Amygdala (tissue), 56 donors: ENCODE measurements at places on chromosomes 7 and 10.

GRCh38 chr7:105256761-105257231 lies 131.9 kb downstream of the SRPK2 start:
- DNase-seq, result no peak

DNA sequence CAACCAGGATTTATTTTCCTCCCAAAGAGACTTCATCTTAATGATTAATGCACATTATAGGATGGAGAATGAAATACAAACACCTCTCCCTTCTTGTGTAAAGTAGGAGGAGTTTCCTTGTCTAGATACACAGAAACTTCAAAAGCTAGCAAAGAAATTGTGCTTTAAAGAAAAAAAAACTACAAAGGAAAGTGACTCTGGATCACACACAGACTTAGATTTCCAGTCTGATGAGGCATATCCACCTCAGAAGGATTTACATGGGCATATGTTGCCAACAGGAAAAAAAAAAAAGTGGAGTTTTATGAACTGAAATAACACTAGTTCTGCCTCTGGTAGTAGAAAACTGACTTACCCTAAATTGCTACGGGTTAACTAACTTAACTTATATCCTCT lies 449.6 kb downstream of the KCNMA1 start:
- no peak for DNase-seq

DNA sequence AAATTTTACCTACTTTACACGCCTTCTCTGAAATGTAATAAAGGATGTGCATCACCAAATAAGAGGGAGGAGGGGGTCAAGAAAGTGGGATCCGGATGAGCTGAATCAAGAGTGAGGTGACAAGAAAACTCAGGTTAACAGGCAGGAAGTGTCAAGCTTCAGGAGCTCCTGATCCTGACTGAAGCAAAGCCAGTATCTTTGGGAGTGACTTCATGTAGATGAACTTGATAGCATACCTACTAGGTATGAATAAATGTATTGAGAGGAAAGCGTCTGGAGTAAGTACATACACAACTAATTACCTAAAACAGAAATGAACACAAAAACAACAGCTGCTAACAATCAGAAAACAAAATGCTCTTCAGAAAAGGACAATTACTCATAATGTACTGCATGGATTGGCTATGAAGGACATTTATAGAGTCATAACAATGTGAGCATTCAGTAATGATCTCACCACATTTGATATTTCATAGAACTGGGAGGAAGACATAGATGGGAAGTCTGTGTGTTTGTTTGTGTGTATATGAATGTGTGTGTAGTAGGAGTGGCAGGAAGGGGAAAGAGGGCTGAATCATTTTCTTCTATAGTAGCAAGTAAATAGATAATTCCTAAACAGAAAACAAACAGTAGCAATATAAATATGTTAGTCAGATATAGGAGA lies 29.4 kb downstream of the PRKG1 start:
- no peak for DNase-seq

DNA sequence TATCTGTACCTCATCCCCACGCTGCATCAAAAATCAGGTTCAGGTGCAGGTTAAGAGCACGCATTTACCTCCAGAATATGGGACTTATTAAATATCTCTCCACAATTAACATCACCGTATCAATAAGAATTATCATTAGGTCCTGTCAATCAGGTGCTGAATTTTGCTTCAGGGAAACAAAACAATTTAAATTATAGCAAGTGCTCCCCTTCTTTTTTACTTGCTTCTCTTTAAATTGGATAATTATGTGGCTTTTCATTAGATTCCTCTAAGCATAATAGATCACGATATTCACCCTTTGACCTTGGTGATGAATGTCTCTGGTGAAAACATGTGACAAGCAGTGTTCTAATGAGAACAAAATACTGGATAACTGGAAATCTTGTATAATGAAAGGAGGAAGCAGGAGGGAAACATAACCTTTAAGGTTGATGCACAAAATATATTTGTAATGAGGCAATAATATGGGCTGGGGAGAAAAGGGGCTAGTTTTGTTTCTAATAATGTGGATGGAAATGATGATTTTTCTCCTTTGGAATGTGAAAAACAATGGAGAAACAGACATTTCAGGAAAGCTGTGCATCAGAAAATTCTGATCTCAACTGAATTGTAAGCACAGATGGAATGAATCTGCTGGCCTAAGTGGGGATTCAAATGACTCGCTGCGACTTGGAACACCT lies 166.9 kb downstream of the SNX10 start:
- DNase-seq, result no peak

DNA sequence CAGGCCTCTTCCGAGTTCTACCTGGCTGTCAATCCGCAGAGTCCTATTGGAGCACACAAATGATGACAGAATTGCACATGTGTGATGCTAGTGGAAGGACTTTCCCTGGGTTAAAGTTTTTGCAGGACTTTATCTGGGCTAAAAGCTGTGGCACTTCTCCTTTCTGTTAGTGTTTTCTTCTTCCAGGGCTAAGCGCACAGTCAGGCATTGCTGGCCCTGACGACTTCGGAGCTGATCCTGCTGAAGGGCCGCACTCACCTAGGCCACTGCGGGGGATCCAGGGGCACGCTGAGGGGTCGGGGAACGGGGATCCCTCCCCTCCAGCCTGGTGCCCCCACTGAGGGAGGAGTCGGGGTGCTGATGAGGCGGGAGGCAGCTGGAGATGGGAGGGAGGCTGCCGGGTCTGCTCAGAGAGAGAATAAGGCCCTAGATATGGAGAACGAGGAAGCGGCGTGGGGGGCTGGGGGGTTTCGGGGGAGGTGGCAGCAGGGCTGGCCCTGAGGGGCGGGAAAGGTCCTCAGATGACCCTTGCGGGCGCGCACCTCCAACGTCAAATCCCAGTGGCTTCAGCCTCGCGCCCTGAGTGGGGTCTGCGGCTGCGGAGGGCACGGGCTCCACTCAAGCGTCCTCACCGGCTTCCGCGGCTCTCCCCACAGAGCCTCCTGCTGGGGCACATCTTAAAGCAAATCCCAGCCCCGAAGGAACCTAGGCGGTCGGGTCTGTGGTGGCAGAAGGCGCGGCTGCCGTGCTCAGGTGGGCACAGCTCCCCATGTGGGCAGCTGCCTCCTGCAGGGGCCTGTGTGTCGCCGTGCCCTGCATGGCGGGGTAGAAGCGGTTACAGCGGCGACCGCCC lies 30.9 kb downstream of the AGR3 start:
- DNase-seq, result no peak

GRCh38 chr10:77967611-77968022 lies 41.1 kb upstream of the DLG5 start:
- no peak for DNase-seq

DNA sequence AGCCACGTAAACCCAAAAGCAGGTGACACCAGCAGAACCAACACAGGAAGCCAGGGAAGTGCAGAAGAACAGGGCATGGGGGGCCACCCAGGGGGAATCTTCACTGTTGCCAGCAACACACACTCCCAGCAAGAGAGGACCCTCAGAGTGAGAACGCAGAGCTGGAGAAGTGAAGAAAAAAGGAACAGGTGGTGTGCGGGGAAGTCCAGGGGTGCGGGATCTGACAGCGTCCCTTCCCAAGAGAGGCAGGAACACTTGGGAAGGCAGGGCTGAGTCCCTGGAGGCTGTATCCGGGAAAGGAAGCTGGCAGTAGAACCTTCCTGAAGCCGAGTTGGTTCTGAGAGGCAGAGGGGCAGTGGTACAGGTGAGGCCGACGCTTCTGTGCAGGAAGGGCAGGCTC lies 27.7 kb downstream of the AGAP4 start:
- DNase-seq, result no peak

DNA sequence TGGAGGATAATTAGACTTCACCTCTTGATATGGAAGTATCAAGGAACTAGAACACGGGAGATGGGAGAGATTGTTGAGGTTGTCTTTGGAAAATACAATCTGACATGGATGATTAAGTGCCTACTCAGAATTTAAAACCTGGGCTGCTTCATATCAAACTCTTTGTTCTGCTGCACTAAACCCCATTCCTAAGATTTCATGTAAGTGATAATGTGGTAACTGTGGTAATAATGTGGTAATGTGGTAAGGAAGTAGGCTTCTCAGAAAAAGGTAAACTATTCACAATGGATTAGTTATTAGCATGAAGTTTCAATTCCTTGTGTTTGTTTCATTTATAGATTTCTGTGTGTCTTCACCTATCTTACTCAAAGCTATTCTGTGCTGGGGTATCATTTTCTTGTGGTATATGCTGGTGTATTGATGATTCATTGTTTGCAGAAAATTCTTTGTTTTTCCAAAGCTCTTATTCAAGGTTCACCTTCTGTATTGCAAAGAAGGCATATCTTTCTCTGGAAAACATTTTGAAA lies 129.9 kb upstream of the TAC1 start:
- DNase-seq, result no peak

GRCh38 chr7:70741666-70742065 lies 390.3 kb upstream of the GALNT17 start:
- DNase-seq, result no peak

DNA sequence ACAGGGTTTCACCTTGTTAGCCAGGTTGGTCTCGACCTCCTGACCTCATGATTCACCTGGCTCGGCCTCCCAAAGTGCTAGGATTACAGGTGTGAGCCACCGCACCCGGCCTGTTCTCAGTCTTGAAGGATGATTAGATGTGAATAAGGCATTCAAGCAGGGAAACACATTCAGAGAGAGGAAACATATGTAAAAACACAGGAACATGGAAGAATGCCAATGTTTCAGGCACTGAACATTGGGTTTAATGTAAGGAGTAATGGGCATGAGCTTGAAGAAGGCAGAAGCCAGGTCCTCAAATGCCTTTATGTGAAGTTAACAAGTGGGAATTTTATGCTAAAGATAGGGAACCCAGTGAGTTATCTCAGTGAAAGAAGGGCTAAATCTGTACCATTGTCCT lies 74.3 kb downstream of the ARL4A start:
- no peak for DNase-seq

- peak; percentile 36 for DNase-seq
Measured at GRCh38 chr7:155381852-155382801, 75.8 kb upstream of the EN2 start.

DNA sequence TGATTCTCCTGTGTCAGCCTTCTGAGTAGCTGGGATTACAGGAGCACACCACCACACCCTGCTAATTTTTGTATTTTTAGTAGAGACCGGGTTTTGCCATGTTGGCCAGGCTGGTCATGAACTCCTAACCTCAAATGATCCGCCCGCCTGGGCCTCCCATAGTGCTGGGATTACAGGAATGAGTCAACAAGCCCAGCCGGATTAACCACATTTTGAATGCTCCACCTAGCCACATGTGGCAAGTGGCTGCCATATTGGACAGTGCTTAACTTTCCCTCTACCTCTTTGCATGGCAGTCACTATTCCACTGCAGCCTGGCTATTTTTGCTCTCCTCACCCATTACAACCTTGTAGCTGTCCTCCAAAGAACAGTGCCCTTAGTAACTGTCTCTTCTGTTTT lies 160.1 kb downstream of the GATA3 start:
- DNase-seq, result no peak

- DNase-seq, result no peak
Measured at GRCh38 chr7:954330-955238, at the start of gene ADAP1. Gene ADAP1 (minus strand): TSS chr7:954680. CDS start chr7:954477, 203 bp downstream.

GRCh38 chr10:72316748-72317435 lies 37.8 kb downstream of the DNAJB12 start:
- no peak for DNase-seq

- no peak for DNase-seq
Measured at GRCh38 chr10:88256013-88256680, 327.0 kb downstream of the RNLS start.

DNA sequence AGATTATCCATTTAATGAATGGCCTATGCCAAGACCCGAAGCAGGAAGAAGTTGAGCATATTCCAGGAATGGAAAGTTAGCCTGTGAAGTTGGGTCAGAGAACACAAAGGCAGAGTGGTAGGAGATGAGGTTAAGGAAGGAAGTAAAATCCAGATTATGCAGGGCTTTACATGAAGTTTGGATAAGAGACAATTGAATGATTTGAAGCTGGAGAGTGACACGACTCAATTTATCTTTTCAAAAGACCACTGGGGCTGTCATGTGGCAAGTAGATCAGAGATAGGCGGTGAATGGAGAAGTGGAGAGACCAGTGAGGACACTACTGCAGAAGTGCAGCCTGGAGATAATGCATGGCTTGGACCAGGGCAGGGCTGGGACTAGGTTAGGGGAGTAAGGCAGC lies 7.2 kb upstream of the CNOT4 start:
- no peak for DNase-seq

- no peak for DNase-seq
Measured at GRCh38 chr10:73424478-73424877, 8.9 kb downstream of the MSS51 start.

GRCh38 chr10:97494863-97495506 lies 3.2 kb downstream of the MMS19 start:
- DNase-seq, result no peak

GRCh38 chr7:36497775-36498174 lies 108.1 kb downstream of the ANLN start:
- DNase-seq, result no peak

DNA sequence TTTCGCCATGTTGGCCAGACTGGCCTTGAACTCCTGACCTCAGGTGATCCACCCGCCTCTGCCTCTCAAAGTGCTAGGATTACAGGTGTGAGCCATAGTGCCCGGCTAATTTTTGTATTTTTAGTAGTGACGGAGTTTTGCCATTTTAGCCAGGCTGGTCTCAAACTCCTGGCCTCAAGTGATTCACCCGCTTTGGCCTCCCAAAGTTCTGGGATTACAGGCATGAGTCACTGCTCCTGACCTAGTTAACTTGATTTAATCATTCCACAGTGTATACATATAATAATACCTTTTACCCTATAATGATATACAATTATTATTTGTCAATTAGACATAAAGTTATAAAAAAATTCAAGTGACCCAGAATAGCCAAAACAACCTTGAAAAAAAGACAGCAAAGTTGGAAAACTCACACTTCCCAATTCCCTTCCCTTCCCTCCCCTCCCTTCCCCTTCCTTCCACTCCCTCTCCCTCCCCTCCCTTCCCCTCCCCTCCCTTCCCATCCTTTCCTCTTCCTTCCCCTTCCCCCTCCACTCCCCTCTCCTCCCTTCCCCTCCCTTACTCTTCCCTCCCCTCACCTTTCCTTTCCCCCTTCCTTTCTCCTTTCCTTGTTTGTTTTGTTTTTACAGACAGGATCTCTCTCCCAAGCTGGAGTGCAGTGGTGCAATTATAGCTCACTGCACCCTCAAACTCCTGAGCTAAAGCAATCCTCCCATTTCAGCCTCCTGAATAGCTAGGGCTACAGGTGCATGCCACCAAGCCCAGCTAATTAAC lies 14.8 kb upstream of the ZMIZ2 start:
- no peak for DNase-seq

DNA sequence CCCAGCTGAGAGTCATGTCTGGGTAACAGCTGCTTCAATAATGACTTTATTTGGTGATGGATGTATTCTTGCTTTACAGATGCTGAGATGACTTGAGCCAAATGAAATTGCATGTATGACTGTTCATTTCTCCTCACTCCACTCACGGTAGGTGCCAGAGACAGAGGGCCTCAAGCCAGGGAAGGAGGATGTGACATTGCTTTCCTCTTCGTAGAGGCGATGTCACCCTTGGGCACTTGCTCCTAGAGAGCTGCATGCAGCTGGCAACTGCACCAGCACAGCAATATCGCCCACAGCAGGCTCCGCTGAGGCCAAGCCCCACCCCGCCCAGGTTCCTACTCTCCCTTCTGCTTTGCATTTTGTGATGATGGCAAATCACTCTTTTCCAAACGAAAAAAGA lies 116.6 kb upstream of the AOAH start:
- DNase-seq, result no peak
